ENCODE measurements at places on chromosomes 6 and 20.
A peak's percentile ranks its signal among the peaks of the same experiment; 100 is the strongest.

GRCh38 chr20:13426870-13427269 lies 205.8 kb downstream of the ISM1 start:
- DNase-seq: no peak

DNA sequence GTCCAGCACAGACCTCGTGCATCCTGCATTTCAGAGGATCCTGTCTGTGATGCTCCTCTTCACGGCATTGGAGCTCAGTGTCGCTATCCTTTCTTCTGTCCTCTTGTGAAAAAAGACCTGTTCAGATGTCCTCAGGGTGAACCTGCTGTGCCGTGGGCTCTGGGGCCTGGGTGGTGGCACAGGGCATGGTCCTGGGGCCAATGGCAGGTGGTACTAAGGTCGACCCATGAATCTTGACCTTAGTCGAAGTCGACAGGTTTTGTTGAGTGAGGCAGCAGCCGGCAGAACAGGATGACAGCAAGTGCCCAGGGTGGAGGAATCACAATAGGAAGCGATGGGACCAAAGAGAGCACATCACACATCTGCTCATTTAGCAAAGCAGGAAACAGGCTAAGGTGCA lies 22.0 kb upstream of the MAS1L start:
- no peak for DNase-seq

GRCh38 chr6:126040826-126041225 lies 54.5 kb downstream of the TRMT11 start:
- no peak for DNase-seq

GRCh38 chr20:2390951-2391675 lies 10.4 kb downstream of the TGM6 start:
- DNase-seq: no peak

DNA sequence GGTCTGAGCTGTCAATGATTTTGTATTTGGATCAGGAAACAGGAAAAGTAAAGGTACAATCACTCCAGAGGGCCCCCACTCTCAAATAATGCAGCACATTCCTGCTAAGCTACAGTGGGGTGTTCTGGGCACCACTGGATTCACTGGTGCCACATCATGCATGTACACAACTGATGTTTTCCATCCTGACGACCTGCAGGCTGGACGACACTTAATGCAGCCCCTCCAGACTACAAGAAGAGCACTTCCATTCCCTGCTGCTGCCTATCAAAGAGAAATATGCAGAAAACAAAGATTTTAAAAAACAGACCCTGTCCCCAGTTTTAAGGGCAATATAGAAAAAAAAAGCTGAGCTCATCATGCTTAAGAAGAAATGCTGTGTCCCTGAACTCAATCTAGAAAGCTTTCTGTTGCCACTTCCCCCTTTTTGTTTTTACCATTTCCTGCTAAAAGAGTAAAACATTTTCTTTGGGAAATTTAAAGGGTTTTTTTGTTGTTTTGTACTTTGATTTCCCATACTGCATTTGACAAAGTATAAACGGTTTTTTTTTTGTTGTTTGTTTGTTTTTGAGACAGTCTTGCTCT lies 35.5 kb downstream of the ABHD12 start:
- DNase-seq: no peak

GRCh38 chr6:168216751-168217191 lies 102.8 kb downstream of the DACT2 start:
- no peak for DNase-seq

DNA sequence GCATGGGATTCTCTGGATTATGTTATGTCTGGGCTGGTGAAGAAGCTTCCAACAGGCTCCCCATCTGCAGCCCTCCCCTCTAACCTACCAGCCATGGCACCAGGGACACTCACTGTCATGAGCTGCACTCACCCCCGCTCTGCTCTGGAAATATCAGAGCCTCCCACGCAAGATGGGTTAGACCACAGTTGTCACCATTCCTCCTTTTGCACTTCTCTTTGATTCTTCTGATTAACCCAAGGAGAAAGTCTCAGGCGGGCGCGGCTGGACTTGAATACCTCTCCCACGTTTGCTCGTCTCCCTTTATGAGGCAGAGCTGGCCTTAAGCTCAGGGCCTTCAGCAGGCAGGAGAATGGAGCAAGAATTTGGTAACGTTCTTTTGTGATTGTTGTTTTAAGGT lies 128.1 kb downstream of the CEBPB start:
- no peak for DNase-seq

DNA sequence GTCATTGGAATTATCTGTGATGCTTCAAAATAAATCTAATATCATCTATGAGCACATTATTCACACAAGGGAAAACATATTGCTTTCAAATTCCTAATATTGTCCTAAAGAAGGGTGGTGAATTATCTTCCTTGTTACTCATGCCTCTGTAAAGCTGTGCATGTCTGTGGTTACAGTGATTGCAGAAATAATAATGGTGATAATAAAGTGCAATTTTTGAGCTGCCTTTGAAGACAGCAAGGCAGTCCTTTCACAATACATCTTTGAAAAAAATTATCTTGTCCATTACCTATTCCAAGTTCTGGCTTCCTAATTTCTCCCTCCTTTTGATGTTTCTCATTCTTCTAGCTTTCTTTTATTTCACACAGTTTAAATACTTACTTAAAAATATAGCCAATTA lies 442.1 kb upstream of the EYS start:
- DNase-seq: no peak

GRCh38 chr6:168091381-168092264 lies 12.6 kb upstream of the FRMD1 start:
- no peak for DNase-seq

DNA sequence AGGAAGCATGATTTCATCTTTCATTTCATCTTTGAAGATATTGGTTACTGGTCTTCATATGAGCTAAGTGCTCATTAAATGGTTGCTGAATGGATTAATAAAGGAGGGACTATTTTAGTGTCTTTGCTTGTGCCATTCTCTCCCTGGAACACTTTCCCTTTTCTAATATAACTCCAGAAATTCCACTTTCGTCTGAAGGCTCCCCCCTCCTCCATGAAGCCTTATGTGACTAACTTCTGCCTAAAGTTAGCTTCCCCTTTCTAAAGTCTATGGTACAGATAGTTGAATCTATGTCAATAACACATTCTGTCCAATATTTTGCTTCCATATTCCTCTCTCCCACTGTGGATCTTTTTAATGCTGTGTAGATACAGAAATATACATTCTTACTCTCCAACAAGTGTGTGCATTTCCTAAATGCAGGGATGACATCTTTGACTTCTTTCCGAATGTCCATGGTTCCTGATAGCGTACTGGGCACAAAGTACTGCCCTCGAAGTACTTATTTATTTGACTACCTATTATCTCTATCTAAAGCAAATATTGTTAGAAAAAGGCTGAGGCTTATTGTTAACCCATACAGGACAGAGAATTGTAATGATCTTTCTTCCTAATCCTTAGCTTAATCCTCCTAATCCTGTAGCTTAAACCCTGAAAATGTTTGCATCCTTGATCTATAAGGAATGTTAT lies 84.7 kb upstream of the ELOVL5 start:
- no peak for DNase-seq

- no peak for DNase-seq
These were observed 6.3 kb upstream of the LOC128125822 start for GRCh38 chr6:63565727-63566596.

GRCh38 chr6:136365776-136366354 lies 76.2 kb upstream of the BCLAF1 start:
- DNase-seq: peak; percentile 46

DNA sequence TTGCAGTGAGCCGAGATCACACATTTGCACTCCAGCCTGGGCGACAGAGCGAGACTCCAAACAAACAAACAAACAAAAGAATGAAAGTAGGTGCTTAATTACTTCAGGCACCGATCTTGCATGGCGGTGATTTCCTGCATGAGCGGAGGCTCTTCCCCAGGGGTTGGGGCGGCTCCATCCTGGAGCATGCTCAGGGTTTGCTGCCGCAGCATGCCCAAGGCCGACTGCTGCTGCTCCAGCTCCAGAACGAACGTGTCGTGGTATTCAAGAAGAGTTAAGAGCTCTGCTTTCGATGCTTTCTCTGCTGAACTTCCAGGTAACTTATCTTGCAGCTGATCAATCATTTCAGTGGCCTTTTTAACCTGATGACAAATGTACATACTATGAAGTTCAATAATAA lies 313.8 kb downstream of the SYNE1 start:
- DNase-seq: no peak

DNA sequence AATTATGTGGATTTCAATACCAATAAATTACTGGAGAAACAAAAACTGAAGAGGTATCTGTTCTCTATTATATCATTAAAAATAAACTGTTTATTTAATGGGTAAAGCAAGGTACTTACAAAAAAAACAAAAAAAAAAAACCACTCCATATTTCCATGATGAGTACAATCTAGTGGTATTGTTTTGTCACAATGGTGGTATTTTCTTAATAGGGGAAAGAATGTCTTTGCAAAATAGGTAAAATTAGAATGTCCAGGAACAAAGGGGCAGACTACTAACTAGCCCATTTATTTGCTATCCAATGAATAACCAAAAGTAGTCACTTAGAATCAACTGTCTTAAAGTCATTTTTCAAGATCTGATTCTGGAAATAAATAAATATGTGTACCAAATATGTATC lies 92.0 kb downstream of the ARHGAP18 start:
- no peak for DNase-seq

DNA sequence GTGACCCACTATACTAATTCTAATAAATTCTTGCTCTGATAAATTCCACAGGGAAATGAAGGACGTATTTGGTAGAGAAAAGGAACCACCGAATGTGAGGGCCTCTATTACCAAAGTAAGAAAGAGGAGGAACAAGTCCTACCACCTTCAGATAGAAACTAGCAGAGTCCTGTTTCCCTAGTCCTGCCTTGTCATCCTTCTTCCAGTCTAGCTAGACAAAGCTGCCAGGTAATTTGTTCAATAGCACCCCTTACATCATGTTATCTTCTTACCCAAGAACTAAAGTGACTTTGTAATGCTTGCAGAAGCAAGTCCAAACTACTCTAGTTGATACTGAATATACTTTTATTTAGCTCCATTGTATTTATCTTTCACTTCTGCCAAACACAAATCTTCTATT lies 29.3 kb upstream of the FAM83B start:
- DNase-seq: no peak

- no peak for DNase-seq
These were observed 82.6 kb downstream of the OR2B2 start for GRCh38 chr6:27829453-27830211.

DNA sequence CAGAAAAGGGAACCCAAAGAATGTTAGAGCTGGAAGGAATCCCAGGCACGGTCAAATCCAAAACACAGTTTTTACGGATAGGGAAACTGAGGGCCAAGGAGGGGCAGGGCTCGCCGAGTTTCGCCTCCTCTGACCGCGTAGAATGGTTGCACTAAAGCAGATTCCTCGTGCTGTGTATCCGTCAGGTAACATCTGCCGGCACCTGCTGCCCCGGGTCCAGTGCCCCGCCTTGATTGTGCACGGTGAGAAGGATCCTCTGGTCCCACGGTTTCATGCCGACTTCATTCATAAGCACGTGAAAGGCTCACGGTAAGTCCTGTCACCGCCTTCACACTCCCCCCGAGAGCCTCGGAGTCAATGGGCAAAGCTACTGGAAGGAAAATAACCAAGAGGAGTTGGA lies 17.1 kb downstream of the TUBB2A start:
- no peak for DNase-seq

DNA sequence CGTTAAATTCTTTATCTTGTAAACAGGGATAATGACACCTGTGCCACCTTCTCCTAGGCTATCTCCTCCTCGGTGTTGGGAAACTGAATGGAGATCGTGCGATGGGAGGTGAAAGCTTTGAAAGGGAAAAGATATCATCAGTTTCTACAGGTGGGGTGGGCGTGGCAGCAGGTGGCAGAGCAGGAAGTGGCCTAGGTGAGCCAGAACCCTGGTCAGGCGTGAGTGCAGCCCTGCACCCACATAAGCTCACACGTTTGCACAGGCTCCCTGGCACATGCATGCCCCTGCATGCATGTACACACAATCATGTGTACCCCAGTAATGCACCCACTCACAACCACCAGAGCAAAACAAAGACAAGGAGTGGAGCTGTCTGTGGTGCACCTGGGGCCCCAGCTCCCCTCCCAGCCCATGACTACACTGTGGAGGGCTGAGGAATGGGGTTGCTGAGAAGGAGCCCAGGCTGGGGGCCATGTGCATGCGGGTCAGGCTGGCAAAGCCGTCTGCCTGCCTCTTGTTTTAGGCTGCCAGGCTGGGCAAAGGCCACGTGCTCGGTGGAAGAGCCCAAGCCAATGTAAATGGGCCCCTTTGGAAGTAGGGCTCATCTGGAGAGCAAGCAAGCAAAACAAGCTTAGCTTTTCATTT lies 61.5 kb downstream of the TFAP2C start:
- DNase-seq: no peak

GRCh38 chr6:165047952-165048351 lies 261.5 kb downstream of the C6orf118 start:
- no peak for DNase-seq

GRCh38 chr20:51884561-51884960 lies 82.2 kb upstream of the SALL4 start:
- DNase-seq: no peak

- DNase-seq: no peak
These were observed 27.6 kb downstream of the CD40 start for GRCh38 chr20:46145713-46146112.

GRCh38 chr6:46530896-46531295 lies 39.6 kb upstream of the RCAN2 start:
- DNase-seq: no peak

DNA sequence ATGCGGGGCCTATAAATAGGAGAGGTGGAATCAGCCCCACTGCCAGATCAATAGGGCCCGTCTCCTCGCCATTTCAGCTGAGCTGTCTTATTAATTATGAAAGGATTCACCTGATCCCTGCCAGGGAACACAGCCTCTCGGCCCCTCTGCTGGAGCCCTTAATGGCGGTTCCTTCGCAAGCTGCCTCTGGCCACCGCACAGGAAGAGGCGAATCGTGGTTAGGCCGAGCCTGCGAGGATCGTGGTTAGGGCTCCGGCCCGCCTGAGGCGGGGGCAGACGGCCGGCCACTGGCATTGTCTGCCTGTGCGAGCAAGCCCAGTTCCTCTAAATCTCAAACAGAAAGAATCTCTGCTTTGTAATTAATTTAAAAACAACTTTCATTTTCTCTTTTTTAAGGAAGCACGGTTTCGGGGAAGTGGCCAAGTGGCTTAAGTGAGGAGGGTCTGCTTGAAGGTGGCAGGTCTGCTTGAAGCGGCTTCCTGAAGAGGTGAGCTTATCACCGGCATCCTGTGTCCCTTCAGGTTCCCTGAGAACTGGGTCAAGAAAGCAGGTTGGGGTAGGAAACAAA lies 9.2 kb downstream of the NRN1 start:
- DNase-seq: no peak

- DNase-seq: no peak
These were observed 38.4 kb downstream of the INSM1 start for GRCh38 chr20:20406306-20406705.

Measured in CD4-positive, alpha-beta T cell treated with Interleukin-6 for 4 hours (primary cell).